ENCODE measurements at places on chromosomes 5 and 9.

GRCh38 chr9:130854835-130855234, 19.8 kb downstream of the ABL1 start:
- DNase-seq: no peak

DNA sequence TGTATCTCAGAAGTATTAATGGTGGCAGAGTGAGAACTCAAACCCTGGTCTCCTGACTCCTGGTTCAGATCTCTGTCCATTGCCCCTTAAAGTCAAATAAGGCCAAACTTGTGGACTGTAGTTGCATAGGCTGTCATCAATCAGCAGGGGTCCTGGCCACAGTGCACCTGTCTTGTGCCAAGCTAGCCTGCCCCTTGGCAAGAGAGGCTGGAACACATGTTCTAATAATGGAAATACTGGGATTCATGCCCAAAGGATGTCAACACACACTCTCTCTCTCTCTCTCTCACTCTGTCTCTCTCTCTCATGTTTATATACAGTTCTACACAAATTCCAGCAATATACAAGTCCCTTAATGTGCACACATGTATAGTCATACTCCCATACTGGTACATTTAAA, 44.3 kb downstream of the GLRA1 start:
- DNase-seq: no peak

GRCh38 chr5:16149621-16150020, 30.0 kb downstream of the MARCHF11 start:
- no peak for DNase-seq

DNA sequence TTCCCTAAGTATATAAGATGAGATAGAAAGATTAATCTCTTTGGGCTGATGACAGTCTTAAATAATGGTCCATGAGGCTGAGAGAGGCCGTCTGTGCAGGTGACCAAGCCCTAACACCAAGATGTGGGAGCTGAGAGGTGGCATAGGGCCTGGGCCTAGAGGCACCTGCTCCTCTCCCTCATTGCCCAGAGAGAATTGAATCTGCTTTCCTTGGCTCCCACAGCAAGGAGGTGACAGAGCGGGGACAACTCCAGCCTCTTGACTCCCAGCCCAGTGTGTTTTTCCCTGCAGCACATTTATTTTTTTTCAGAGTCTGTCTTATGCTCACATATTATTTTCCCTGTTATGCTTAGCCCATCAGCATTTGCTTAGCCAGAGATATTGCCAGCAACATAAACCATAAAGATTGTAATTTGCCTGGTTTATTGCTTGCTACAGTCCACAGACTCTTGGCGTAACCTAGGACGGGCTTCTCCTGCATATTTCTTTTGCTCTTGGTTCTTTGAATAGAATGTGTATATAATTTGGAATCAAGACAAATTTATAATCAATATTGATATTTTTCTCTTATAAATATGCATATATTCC, 105.6 kb downstream of the NTRK2 start:
- DNase-seq: no peak

DNA sequence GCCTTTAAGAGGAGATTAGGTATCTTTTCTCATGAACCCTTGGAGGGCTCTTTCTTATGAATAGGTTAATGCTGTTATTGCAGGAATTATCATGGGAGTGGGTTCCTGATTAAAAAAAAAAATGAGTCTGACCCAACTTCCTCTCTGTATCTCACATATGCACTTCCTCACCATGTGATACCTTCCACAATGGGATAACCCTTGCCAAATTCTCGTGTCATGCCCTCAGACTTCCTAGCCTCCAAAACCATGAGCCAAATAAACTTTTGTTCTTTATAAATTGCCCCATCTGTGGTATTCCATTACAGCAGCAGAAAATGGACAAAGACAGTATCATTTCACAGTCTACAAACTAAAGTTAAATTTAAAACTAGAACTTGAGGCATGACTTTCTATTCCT, 1.0 kb downstream of the OR1B1 start:
- DNase-seq: no peak

DNA sequence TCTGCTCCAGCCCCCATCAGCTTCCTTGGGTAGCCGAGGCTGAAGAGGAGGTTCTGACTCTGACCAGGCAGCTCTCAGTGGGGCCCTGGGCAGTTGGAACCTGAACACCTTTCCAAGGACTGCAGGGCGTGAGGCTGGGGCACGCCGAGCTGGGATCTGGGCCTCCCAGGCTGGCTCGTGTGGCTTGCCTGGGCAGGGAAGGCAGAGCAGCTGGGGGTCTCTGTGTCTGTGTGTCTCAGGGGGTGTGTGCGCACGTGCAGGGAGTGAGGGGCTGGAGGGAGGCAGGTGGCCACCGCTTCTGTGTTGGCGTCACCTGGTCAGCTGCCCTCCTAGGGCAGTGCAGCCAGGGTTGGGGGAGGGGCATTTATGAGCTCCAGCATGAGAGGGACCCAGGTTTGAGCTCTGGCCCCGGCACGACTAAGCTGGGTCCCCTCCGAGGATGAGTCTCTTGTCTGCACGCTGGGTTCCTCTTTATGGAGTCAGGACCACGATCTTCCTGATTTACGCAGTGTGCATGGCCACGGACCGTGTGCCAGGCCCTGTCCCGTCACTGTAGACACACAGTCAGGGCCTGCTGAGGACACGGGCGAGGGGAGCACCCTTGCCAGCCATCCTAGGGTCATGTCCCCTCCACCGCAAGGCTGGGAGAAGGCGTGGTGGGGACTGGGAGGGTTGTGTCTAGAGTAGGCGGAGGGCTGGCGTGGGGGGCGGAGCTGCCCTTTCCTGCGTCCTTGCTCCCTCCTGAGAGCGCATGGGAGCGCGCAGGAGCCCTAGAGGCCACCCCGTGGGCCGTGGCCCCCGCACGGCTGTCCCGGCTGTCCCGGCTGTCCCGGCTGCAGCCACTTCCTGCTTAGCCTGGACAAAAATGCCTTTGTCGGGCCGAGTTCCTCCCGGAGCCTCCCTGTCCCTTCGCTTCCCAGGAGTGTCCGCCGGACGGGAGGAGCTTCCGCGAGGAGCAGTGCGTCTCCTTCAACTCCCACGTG, 4.6 kb downstream of the ADAMTSL2 start:
- peak; percentile 39 for DNase-seq

- no peak for DNase-seq
Observed at GRCh38 chr5:32638309-32638708, 53.0 kb downstream of the SUB1 start.

- DNase-seq: no peak
Observed at GRCh38 chr9:85292261-85292660, 449.5 kb downstream of the AGTPBP1 start.

DNA sequence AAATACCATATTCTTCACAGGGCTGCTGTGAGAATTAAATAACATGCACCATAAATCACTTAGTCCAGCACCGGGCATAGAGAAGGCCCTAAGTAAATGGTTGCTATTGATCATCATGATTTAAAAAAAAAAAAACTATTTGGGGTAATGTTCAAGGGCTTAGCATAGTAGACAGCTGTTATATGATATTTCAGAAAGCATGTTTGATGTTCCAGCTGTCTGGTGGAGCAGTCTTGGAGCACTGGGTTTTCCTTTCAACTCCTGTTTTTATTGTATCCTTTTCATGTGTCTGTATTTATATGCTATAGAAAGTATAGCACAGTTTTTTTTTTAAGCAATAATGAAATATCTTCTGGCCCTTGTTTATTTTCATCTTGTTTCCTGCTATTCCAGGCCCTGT, 28.0 kb upstream of the TOMM5 start:
- no peak for DNase-seq

Measured in inflammatory macrophage treated with lipopolysaccharide for 4 hours (primary cell).